Right cardiac atrium (tissue), 5 donors: ENCODE measurements at places on chromosomes 6 and 20. TPM values are rescaled to one million over a fixed set of nuclear protein-coding genes. Genes with fewer than 3 reads are reported as not detected.

DZANK1 gene
- polyA plus RNA-seq, result 0.79 TPM

COL11A2 gene
- 3.7 TPM for polyA plus RNA-seq

SNRPB gene
- 78.8 TPM for polyA plus RNA-seq

TGM3 gene
- 0.05 TPM for polyA plus RNA-seq

GGTLC1 gene
- polyA plus RNA-seq, result not detected

PI3 gene
- polyA plus RNA-seq, result not detected
